ENCODE measurements at places on chromosomes 5 and 9. TPM values are rescaled to one million over a fixed set of nuclear protein-coding genes. Genes with fewer than 3 reads are reported as not detected.

NSA2 gene
- total RNA-seq = 66.6 TPM

DNA sequence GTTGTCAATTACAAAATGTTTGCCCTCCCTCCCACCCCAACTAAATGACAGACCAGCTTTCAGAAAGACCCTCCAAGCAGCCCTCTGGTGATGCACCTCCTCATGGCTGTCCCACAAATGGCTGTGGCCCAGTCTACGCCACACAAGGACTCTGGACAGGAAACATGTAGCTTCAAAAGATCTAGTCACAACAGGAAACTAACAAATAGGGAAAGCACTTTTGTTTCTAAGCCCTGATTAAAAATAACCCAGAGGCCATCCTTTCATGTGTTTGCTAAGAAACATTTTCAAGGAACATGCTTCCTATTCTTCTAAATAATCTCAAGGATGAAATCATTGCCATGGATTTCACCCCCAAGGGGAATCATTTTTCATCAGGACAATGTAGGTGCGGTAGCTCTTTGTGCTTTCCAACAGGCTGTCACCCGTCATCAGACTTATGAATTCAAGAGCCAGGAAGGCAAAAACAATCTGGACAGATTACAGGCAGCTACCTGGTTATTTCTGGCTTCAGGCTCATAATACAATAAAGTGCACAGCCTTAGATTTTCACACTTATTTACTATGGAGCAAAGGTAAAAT, 20.1 kb downstream of the PCSK1 start:
- DNase-seq = no peak

DNA sequence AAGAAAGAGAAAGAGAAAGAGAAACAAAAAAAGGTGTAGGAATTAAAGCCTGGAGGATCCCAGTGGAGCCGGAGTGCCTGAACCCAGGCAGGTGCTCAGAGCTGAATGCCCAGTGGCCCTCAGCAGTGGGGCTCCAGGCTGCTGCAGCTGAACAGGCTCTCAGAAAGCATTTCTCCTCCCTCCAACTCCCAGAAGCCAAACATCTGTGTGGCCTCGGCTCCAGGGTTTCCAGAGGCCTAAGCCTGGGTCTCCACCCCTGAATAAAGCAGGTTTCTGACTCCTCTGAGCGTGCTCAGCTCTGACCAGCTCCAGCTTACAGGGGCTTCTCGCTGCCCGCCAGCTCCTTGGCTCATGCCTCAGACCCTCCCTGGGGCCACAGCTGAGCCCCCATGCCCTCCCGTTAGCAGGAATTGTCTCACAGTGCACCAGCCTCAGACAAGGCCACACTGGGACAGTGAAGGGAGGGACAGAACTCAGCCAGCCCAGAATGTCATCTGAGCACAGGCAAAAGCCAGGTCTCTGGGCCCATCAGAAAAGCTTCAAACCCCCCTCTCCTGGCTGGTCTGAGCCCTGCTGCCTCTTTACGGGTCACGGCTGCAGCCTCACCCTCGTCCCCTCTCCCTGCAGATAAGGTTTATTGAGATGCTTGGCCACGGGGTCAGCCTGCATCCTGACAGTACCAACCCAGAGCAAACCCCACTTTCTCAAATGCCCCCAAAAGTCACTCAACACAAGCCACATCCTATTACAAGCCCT, 114.4 kb upstream of the PPP1R26 start:
- DNase-seq = no peak

DNA sequence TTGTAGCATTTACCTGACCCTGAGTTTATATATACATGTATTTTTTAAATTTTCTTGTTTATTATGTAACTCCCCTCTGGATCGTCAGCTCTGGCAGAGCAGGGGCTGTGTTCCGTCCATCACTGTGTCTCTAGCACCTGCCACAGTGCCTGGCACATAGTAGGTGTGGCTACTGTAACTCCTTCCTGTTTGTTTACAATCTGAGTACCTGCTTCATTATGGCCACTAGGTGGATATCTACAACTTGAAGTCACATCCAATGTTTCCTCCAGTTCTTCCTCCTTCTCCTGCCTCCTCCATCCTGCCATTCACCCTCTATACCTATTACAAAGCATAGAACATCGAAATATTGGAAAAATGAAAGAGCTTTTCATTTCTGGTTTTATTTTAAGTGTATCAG, 14.2 kb upstream of the PPP1R2B start:
- DNase-seq = no peak

DNA sequence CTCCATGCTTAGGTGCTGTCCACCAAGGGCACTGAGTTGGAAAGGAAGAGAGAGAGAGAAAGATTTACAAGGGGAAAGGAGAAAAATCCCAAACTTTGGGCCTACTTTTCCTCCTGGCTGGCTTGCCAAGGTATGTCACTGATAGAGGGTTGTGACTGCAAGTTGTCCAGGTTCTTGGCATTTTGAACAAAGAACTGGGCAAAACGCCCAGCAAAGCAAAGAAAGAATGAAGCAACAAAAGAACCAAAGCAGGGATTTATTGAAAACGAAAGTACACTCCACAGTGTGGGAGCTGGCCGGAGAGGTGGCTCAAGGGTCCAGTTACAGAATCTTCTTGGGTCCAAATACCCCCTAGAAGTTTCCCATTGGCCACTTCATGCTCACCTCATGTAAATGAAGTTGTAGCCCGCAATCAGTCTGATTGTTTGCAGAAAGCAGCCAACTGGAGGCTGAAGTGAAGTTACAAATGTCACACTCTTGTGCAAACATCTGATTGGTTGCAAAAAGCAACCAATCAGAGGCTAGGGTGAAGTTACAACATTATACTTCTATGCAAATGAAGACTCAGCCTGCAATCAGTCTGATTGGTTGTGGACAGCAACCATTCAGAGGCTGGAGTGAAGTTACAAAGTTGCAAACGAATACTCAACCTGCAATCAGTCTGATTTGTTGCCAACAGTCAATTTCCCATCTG, 263.5 kb downstream of the YTHDC2 start:
- DNase-seq = no peak

DNA sequence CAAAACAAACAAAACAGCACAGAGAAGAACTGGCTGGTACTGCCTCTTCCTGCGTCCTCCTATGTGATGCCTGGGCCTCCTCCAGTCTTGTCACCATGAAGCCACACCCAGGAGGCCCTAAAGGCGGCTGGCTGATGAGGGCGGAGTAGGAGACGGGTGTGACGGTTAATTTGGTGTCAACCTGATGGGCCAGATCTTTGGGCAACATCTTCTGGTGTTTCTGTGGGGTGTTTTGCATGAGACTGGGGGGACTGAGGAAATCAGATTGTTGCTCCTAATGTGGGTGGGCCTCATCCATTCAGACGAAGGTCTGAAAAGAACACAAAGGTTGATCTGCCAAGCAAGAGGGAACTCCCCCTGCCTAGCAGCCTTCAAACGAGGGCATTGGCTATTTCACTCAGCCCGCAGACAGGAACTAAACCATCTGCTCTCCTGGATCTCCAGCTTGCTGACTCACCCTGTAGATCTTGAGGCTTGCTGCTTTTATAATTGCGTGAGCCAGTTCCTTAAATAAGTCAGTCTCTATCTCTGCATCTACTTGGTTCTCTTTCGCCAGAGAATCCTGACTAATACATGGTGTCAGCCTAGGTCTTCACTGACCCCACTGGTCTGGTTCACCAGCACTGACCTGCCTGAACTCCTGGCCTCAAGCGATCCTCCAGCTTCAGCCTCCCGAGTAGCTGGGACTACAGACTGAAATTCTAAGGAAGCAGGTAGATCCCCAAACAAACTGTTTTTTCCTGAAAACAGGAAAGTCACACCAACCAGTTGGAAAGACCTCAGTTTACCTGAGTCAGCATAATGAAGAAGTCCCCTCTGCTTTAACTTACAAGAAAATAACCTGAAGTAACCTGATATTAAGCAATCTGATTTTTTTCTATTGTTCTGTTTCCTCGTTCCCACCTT, 12.8 kb upstream of the ZFP62 start:
- DNase-seq = no peak

GRCh38 chr9:79371301-79371700, 200.5 kb upstream of the TLE4 start:
- no peak for DNase-seq
